ENCODE measurements at places on chromosomes 6 and 20.
A peak's percentile ranks its signal among the peaks of the same experiment; 100 is the strongest.

- DNase-seq, result no peak
Measured at GRCh38 chr6:168368936-168369335, 49.4 kb upstream of the DACT2 start.

GRCh38 chr20:33162753-33163152, 5.2 kb upstream of the BPIFA2 start:
- DNase-seq, result no peak

GRCh38 chr6:28353981-28354676, 4.4 kb downstream of the ZKSCAN3 start:
- DNase-seq, result peak; percentile 84

- no peak for DNase-seq
Measured at GRCh38 chr6:49504666-49505065, 4.9 kb downstream of the GLYATL3 start.

GRCh38 chr6:3186974-3187382, 29.6 kb upstream of the TUBB2A start:
- no peak for DNase-seq

DNA sequence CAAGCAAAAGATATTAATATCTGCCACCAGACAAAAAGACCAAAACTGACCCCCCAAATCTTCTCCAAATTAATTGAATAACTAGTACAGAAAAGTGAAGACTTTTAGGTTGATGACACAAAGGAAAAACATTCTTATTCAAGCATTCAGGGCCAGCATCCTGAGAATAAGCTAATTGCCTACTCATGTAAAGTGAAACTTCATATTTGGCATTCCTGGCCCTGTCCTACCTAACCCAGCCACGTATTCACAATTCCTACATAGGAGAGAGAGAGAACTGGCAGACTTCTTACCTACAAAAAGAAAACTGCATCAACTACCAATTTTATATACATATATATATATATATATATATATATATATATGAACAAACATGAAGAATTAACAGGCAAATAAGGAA, 4.9 kb upstream of the ASCC3 start:
- DNase-seq, result peak; percentile 71

Data from renal cortical epithelial cell (primary cell).